ENCODE measurements at places on chromosomes 6 and 20.

DNA sequence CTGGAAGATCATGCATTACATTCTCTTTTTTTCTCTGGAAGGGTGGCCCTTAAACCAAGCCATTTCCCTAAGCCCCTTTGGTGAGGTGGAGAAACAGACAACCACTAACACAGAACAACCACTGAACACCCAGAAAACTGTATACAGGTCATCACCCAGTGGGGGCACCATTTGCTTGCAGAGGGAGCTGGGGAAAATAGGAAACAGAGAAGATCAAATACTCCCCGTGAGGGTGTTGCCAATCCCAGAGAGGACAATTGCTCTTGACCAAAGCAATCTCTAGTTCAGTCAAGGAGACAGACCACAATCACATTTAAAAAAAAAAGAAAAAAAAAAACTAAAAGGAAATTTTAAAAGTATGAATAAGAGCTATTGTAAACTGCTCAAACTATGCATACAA is 865 bp upstream of the DAAM2 start:
- DNase-seq: no peak

DNA sequence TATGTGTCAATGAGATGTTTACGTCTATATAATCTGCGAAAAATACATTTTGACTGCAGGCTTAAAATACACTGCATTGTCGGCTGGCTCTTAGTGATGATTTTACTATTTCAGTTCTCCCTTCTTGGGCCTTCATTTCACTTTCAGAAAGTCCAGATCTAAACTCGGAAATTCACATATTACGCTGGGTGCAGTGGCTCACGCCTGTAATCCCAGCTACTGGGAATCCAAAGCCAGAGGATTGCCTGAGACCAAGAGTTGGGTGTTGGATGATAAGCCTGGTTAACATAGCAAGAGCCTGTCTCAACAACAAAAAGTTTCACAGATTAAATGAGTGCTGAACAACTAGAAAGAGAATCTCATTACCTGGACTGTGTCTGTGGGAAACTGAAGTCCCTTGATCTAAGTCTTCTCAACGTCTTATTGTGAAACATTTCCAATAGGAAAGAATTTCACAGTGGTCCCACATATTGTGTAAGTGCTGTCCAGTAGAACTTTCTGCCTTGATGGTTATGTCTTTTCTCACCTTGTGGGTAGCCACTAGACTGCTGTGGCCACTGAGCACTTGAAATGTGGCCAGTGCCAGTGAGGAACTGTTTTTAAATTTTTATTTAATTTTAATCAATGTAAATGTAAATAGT is 1.9 kb downstream of the GINM1 start:
- no peak for DNase-seq

DNA sequence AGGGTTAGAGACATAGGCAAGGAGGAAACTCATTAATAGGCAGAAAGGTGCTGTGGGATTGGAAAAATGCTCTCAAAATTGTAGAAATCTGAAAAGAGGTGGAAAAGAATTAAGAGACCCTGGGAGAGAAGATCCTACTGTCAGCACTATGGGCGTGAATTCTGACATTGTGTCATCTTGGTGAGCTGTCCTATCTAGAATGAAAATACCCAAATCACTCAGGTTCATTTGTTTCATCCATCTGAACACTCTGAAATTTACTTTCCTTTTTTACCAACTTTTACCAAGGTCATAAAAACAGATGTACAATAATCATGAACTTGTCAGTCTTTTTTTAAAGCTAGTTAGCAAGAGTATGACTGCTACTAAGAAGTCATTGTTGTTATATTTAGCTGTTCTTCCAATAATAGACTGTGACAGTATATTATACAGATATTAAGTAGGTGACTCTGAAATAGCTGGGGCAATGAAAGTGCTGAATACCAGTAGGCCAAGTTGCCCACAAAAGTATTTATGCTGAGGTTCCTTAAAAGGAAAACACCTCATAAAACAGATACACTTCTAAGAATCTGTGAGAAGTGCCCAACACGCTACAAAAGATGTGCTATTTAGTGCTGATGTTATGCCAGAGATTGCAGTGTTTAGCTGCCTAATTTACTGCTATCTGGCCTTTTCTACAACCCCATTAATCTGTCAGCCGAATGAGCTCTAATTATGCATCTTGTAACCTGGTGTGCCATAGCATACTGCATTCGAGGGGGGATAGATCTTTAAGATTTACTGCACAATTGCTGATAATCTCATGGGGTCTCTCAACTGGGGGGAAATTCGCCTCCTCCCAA is 217.5 kb upstream of the SUPT3H start:
- no peak for DNase-seq

DNA sequence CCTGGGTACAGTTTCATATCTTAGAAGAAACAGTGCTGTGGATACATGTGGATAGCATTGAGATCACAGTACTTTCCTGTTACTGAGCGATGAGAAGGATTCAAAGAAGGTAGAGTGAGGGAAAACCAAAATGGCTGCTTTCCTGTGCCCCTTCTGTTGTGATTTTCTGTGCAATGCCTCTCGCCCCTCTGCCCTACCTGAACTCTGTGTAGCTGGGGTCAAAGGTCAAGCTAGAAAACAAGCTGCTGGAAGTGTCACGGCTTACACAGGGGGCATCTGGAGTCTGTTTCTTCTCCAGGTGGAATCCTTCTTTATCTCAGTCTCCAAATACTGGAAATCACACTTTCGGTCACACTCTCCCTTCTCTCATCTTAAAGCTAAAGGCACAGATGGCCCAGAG is 27.0 kb upstream of the CCN6 start:
- DNase-seq: no peak

GRCh38 chr20:17385798-17386197 is 145.4 kb downstream of the BFSP1 start:
- DNase-seq: no peak

Measured in DND-41 (cell line).